ENCODE measurements at places on chromosomes 2 and 18. TPM values are rescaled to one million over a fixed set of nuclear protein-coding genes. Genes with fewer than 3 reads are reported as not detected.

Gene ONECUT2
- under 0.01 TPM for total RNA-seq

Gene CCL20
- 6.5 TPM for total RNA-seq

Gene VWA3B
- total RNA-seq: not detected

Gene MYO7B
- 0.27 TPM for total RNA-seq

Gene B3GNT7
- total RNA-seq: 1.3 TPM

Gene C2orf15
- not detected for total RNA-seq

Gene KLHL30
- not detected for total RNA-seq

Data from mammary microvascular endothelial cell (primary cell).